ENCODE measurements at places on chromosomes 4 and X.

DNA sequence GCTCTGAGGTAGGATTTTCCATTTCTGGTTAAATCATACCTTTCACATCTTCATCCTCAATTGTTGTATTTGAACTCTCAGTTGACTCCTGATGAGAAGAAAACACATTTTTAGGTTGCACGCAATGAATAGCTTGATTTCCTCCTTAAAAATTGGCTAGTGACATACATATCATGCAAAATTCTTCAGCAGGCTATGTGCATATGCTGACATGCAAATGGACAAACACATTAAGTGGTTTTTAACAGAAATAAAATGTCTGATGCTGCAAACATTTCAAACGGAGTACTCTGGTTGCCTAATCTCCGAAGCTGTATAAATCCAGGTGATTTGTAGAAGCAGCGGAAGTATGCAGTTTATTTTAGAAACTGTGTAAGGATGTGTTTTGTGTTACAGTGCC is 261.1 kb downstream of the CAMK2D start:
- DNase-seq, result no peak

DNA sequence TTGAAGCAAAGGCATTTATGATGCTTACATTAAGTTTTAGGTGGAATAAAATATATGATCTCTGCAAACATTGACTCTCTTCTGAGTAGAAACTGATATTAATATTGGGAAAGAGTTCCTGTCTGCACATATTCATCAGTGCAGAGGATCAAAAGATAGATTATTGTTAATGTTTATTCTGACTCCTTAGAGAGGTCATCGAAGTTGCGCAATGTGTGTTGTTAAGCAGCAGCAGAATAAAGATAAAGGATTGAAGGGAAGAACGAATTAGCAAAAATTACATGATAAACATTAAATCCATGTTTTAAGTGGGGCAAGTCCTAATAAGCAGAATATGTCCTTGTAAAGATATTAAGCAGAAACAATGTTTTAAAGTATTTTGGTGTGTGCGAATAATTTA is 72.6 kb upstream of the MBNL3 start:
- DNase-seq, result no peak

DNA sequence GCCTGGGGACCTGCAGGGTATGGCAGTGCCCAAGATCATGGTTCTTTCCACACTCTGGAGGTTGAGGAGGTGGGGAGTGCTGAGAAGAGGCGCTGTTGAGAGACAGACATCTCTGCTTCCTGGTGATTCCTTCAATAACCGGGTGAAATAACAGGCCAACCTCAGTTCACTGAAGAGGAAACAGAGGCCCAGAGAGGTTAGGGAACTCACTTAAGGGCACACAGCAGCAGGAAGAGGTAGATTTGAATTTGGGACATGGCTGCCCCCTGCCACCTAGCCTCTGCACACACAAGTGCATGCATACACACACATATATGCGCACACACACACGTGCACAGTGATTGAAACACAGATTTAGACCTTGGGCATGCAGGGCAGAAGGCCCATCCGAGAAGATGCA is 24.9 kb upstream of the HMX1 start:
- DNase-seq, result no peak

- DNase-seq, result no peak
Observed at GRCh38 chr4:165106518-165106917, 6.1 kb downstream of the TMEM192 start.

DNA sequence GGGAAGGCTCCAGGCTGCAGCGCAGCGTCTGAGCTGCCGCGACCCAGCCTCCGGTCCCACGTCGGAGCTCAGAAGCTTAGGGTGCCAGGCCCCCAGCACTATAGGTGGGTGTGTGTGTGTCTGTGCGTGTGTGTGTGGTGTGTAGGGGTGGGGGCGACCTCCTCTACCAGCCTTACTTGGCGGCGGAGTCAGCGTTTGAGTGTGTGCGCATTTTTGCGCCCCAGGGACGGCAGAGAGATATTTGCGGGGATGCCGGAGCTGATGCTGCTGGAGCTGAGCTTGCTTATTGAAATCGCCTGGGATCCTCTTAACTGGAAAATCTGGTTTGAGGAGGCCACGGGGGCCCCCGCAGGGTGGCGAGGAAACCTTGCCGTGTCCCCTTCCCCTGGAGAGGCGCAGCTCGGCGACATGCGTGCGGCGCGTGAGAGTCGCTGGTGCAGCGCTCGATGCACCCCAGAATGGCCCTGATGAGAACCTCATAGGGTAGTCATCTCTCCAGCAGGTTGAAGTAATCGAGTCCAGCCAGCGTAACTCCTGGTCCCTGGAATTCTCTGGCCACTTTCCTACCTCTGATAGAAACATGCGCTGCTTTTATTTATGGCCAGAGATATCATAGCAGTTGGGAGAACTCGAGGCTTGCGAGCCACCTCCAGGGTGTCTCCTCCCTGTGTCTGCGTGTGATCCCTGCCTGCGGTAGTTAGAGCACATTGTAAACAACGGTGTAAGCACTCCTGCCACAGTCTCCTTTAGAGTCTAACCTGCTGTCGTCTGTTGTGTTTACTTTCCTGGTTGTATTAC is 2.7 kb downstream of the ADGRL3 start:
- DNase-seq, result no peak

DNA sequence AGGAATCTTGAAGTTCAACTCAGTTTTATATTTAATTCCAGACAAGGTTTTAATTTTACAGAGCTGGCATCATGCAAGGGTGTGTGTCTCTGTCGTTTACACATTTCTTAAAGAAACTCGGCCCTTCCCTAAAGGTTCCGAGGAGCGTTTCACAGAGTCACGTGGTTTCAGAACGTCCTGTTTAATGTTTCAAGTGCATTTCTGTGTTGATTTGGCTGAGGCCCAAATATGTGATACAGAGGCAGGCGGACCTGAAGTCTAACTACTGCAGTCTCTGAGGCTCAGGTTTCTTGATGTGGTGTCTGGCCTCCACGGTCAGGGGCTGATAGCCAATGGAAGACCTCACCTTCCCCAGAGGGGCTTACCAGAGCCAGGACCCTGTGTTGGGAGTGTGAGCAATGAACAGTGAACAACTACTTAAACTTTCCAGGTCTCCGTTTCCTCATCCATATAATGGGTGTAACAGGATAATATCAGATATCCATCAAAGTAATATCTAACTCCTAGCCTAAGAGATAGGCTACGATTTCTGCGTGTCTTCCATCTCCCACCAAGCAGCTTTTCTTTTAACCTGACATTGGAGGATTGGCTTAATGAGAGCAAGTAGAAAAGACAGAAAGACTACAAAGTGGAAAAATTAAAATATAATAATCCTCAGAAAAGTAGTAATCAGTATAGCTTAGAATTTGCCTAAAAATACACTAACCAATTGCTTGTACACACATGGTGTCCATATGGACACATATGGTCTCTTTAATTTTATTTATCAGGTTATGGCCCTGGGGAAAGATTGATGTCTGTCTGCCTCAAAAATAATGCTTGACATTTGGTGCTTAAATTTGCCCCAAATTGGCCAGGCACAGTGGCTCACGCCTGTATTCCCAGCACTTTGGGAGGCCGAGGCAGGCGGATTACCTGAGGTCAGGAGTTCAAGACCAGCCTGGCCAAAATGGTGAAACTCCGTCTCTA is 50.0 kb upstream of the TRIM2 start:
- DNase-seq, result peak; percentile 28

- no peak for DNase-seq
Observed at GRCh38 chrX:39693298-39693697, 404.5 kb downstream of the BCOR start.

DNA sequence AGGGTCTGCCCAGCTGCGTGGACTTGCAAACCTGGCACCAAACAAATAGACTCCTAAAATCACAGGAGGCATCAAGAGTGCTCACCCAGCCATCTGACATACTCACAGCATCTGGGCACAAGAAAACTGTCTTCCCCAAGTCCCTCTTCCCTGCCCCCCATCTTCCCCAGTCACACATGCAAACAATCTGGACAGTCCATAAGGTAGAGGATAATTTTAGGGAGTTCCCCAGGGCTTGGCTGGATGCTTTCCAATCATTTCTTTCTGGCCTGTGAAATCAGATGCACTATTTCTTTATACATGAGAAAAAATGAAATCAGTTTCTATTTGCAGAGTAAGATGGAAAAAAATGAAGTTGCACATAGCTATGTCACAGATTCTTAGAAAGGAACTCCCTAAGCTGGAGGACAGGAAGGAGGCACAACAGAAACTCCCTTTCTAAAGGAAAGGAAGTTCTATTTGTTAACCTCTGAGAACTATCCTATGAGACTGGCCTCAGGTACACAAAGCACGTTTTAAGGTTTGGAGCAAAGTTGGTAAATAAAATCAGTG is 342.3 kb downstream of the HNRNPD start:
- DNase-seq, result no peak

DNA sequence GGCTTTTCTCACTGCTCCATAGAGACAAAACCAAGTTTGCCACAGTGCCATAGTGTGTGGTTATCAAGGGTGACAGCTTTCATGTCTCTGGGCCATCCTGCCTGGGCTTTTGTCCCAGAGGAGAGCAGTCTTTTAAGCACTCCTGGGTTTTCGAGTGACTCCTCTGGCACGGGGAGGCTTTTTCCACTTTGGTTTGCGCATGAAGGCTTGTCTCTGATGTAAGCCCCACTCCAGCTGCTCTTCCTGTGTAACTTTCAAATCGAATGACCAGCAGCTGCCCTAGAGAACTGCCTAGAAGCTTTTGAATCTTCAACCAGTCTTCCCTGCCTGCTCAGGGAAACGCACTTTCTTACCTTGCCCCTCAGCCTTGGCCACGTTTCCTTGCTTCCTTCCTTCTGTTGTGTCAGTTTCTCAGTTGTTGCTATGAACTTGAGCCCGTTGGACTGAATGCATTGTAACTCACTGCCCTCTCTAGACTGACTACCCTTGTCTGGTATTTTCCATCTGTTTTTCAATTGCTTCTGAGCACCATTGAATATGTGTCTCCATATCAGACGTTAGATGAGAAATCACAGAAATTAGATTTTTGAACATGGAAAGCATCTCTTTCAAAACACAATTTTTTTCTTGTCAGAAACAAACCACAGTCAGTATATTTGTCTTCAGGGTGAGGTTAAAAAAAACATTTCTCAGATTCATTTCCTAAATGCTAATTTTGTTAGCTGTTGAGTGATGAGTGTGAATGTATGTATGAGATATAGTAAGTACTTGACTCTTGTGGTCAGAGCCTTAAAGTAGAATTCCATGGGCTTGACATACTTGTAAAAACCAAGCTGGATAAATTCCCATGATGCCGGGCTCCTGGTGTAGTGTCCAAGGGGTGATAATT is 45.3 kb downstream of the SLC9A6 start:
- no peak for DNase-seq

DNA sequence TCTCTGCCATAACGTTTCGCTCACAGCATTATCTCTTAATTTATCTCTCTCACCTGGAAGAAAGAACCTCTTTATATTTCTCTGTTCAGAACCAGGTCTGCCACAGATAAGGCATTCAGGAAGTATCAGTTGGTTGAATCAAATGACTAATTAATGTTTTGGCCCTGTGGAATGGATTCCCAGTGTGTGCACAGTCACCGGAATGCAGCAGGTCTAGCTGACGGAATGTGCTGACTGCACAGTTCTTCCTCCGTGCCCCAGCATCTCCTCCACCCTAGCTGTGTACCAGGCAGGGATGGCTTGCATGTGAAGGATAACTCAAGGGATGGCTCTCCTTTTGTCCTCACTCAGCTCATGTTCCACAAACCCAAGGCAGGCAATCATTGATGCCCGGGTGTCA is 141.8 kb upstream of the MSX1 start:
- no peak for DNase-seq

DNA sequence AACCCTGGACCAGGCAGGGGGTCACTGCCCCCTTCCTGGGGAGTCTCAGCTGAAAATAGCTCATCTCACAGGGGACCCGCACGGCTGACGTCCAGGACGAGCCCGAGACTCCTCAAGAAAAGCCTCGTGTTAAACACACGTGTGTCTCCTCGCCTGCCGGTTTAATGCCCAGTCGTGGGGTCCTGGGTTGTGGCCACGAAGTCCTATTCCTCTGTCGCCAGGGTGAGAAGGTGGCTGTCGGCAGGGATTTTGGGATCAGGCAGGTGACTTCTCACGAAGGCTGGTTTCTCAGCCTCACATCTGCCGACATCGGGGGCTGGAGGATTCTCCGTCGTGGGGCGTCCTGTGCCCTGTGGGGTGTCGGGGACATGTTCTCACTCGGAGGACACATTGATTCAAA is 44.3 kb upstream of the PPP2R3B start:
- no peak for DNase-seq

DNA sequence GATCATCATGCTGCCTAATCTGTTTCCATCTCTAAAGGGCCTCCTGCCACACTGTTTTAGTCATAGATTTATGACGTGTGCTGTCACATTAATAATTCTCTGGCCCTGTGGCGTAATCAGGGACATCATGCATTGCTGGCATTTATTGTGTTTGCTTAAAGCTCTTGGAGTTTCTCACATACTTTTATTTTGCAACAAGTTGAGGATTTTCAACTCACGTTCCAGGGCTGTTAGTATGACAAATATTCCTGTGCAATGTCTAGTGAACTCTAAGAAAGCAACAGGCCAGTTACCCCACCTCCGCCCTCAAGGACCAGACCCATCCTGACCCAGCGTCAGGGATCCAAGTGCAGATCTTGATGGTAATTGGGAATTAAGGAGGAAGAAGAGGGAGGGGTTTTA is 7.8 kb upstream of the PIGA start:
- DNase-seq, result no peak

- no peak for DNase-seq
Observed at GRCh38 chr4:86443495-86443894, 83.6 kb upstream of the MAPK10 start.

DNA sequence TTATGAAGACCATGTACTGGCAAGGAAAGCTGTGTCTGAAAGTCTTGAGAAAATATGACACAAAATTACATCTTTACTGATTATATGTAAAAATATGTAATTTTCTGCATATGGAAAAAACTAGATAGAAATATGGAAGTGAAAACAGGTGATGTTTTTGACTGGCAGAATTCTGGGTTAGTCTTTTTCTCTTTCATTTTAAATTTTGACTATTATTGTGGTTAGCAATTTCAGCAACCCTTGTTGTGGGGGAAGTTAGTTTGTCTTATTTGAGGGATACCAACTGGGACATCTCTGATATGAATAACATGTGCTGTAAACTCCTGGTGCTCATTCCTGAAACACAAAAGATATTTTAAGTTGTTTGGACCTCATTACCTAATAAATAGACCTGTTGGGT is 49.9 kb upstream of the CPEB2 start:
- DNase-seq, result no peak

DNA sequence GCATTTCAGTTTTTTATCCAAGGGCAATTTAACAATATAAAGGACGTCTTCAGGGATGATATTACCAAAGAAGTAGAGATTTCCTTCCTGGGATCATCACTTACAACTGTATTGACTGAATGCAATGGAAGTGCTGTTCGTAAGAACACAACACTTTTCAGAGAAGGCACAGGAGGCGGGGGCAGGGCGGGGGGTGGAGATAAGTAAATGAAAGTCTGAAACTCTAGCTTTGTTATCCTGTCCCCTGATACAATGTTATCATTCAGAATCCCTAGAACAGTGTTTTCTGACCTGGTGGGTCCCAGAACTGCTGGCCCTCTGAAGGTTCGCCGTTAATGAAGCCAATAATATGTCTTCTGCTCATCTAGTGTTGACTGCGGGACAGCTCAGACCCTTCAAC is 124.6 kb downstream of the NSUN7 start:
- DNase-seq, result no peak

- DNase-seq, result no peak
Observed at GRCh38 chrX:128021566-128021965, 30.6 kb downstream of the ACTRT1 start.

- DNase-seq, result no peak
Observed at GRCh38 chrX:14916017-14916674, 42.9 kb downstream of the MOSPD2 start.

GRCh38 chr4:47122592-47123291 is 91.4 kb downstream of the GABRB1 start:
- peak; percentile 0 for DNase-seq

All from DMS79 (cell line).